ENCODE measurements at places on chromosomes 12 and 14.

- DNase-seq = no peak
Observed at GRCh38 chr12:32030151-32030550, 70.9 kb downstream of the RESF1 start.

DNA sequence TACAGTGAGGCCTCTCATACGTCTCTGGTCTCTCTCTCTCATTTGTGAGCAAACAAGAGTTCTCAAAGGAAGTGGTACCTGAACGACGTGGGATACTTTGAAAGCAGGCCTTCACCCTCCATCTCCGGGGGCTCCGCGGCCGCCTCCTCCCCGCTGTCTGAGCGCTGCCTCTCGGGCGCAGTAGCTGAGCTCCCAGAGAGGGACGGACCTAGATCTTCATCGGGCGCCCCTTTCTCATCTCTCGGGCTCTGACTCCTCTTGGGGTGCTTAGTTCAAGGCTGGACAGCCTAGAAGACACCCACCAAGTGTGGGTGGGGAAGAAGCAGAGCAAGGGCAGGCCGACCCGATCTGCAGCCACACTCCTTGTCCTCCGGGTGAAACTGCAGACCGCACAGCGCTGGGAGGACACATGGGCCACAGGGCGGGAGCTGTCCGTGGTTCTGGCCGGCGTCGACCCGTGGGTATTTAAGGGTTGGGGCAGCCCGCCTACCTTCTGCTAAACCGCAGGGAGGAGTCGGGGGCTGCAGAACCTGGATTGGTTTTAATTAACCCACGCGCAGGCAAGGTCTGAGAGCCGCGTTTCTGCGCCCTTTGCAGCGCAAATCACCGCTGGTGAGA, 92.7 kb downstream of the PAH start:
- no peak for DNase-seq

- no peak for DNase-seq
Observed at GRCh38 chr14:67710209-67710608, 8.5 kb downstream of the RDH12 start.

DNA sequence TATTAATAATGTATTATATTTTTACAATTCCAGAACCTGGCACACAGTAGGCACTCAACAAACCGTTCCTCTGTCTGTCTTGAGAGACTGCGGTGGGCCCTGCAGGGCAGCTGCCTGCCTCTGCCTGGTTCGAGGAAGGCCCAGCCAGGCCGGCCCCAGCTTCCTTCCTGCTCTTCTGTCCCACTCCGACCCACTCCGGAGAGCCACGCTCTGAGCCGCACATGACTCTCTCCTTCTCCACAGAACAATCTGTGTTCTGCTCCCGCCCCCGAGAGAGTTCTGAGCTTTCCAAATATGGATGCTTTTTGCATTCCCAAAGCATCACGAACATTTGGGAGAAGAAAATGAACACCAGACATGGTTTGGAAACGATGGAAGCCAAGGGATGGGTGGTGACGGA, 57.3 kb downstream of the TTC7B start:
- DNase-seq = no peak

- DNase-seq = no peak
Observed at GRCh38 chr12:89884416-89884898, 175.8 kb upstream of the ATP2B1 start.

DNA sequence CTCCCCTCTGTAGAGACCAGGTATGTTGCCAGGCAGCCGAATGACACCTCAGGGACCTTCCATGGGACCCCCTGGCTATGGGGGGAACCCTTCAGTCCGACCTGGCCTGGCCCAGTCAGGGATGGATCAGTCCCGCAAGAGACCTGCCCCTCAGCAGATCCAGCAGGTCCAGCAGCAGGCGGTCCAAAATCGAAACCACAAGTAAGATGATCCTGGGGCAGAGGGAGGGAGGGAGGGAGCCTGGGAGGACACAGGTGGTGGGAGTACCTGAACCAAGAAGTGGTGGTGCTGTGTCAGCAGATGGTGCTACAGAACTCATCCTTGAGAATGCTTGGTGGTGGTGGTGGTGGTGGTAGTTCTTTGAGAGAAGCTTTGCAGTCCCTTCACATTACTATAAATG, 1.0 kb downstream of the SMARCD1 start:
- DNase-seq = no peak

DNA sequence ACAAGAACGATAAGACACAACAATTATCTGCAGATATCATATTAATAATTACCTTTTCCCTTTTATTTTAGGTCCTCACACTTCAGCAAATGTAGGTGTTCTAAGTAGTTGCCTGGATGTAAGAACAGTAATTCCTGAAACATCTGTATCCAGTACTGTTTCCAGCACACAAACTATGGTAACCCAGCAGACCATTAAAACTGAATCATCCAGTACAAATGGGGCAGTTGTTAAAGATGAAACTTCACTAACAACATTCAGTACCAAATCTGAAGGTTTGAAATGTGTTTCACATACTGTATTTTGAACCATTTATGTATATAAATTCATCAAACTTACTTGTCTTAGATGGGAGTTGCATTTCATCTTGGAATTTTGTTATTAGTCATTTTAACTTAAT, 31.0 kb downstream of the HCFC2 start:
- DNase-seq = no peak

- DNase-seq = no peak
Observed at GRCh38 chr14:96408608-96409007, 16.7 kb downstream of the AK7 start.

DNA sequence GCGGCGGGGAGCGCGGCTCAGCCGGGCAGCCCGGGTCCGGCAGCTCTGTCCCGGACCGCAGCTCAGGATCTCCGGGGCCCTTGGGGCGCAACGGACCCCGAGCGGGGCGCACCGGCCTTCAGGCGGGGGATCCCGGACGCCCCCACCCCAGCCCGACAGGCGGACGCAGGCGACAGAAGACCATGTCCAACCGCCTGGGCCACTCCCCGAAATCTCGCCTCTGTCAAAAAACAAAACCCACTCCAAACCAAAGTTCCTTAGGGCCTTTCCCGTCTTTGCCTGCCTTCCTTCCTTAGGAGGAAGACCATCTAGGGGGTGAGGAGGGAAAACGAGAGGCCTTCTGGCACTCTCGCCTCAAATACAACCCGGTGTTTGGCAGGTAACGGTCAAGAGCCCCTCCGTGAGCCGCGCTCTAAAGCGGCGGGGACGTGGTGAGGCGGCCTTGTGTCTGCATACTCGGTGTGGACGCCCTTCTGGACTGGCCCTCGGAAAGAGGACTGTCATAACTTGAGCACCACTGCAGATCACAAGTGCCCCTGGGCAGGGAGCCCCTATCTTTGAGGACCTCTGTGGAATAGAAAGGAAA, 604 bp downstream of the HCFC2 start:
- no peak for DNase-seq

GRCh38 chr12:95412482-95413311, 61.3 kb upstream of the METAP2 start:
- no peak for DNase-seq

DNA sequence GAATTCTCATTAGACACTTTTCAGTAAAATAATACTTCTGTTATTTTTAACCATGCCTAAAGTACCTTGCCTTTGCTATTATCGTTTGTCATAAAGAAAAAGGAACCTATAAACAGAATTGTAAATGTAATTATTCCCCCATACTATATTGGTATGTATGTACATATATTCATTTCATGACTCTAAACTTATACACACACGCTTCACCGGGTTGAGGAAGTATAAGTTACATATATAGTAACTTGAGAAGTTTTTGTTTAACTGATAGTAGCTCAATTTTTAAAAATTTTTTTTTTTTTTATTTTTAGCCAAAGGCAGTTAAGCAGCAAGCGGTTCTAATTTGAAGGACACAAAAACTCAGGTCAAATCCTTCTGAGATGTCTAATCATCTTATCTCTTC, 107.6 kb downstream of the PLEKHG7 start:
- no peak for DNase-seq

GRCh38 chr14:24095271-24096068, 1.4 kb downstream of the PCK2 start:
- peak; percentile 83 for DNase-seq

DNA sequence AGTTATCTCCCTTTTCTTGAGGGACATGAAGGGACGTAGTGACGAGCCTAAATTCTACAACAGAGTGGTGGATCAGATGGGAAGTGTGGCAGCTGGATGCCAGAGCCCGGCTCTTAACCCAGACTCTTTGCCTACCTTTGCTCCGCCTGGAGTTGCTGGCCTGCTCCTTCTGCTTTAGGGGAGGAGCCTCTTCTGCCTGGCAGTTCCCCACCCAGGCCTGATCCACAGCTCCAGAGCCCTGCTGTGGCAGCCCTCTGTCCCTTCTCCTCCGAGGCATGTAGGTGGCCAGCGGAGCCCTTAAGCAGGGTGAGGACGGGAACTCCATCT, 2.3 kb upstream of the PRPH start:
- peak; percentile 65 for DNase-seq

GRCh38 chr12:91155990-91156389, 26.6 kb downstream of the DCN start:
- no peak for DNase-seq

GRCh38 chr14:90039253-90040010, 22.4 kb upstream of the KCNK13 start:
- no peak for DNase-seq

- DNase-seq = no peak
Observed at GRCh38 chr14:71497645-71498086, 434.6 kb upstream of the RGS6 start.

DNA sequence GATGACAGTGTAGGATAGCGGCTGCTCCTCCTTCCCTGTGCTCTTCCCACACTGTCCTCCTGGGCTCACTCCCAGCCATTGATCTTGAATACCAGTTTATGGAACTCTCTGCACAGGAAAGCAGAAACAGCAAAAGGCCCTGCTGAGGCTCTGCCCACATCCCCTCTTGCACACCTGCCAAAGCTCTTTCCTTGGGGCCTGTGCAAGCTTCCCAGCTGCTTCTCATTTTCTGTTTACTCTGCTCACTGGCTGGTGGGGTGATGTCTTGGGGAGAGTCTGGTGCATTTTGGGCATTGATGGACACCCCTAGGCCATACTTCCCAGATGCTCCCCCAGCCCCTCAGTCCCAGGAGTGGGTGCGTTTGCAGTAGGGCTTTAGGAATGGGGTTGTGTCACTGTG, 361.8 kb downstream of the TMEM121 start:
- no peak for DNase-seq

DNA sequence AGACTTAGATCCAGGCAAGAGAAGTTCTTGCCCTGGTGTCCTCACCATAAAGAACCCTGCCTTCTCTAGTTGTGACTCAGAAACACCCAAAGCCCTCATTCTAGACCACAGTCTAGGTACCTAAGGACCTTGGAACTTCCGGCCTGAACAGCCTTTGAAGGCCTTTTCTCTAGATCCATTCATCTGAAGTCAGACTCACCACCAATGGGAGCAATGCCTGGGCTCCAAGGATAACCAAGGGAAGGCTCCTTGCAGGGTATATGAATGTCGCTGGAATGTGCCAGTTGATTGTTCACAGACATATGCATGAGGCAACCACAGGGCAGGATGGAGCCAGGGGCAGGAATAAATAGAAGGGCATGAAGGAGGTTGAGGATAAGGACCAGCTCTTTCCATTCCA, 86.3 kb downstream of the PLCZ1 start:
- no peak for DNase-seq

DNA sequence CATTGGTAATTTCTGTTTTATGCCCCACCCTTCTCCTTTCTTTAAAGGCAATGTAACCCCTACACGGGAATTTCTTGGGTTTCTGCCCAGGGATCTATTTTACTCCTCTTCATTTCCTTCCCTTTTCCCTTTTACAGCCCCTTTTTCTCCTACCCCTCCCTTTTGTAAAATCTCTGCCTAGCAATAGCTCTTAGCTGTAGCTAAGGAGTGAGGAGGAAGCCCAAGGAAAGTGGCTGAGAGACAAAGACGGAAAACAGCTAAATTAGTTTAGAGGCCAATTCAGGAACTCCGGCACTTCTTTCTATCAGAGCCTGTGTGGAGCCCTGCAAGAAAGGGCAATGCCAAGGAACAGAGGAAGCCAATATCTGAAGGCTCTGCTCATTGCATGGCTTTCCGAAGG, 40.3 kb downstream of the SOCS2 start:
- no peak for DNase-seq

DNA sequence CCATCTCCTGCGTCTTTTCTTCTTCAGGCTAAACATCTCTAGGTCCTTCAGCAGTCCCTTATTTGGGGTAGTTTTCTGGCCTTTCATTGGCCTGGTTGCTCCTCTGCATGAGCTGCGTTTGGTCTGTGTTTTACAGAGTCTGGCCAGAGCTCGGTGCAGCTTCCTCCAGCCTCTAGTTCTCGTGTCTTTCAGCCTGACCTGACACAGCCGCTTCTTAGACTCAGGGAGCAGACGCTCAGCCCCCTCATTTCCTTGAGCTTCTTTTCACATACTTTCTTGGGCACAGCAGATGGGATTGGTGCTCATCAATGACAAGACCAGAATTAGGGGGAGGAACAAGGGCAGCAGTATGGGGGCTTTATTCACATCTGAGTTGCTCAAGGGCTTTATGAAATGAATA, 13.6 kb upstream of the GSG1 start:
- no peak for DNase-seq

GRCh38 chr14:32085845-32086383, 8.8 kb downstream of the ARHGAP5 start:
- no peak for DNase-seq

- DNase-seq = no peak
Observed at GRCh38 chr12:106149096-106149784, 10.5 kb upstream of the NUAK1 start.

DNA sequence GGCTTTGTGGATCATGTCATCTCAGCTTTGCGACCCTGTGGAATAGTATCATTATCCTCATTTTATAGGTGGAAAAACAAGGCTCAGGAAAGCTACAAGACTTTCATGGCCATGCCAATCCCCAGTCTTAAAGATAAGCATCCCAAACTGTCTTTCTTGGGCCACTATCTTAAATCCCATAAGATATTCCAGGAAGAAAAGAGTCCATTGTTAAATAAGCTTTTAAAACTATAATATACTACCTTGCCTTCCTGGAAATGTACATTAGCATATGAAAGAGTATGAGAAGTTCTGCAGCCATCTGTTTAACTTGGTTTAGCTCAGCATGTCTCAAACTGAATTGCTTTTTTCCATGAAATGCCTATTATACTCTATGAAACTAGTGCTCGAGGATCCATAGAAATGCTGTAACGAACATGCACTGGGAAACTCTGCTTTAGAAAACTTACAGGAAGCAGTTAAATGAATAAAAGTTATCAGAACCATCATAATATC, 77.1 kb downstream of the B4GALNT3 start:
- no peak for DNase-seq

DNA sequence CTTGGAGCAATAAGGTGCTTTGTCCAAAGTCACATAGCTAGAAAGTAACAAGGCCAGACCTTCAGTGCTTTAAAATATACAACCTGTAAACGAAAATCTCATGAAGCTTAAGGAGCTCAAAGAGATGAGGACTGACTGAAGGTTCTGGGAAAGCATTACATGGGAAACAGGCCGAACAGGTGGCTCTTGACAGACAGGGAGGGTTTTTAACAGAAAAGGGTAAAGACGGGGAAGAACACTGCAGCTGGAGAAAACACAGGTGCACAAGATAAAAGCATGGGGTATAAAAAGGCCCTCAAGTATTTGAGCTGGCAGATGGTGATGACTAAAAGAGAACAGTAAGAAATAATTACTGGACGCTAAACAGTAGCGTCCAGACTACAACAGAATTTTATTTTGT, 257.2 kb downstream of the NELL2 start:
- DNase-seq = no peak

- DNase-seq = no peak
Observed at GRCh38 chr12:94170690-94171594, 22.6 kb downstream of the PLXNC1 start.

- DNase-seq = peak; percentile 87
Observed at GRCh38 chr14:96090441-96091148, 51.4 kb downstream of the C14orf132 start.

- no peak for DNase-seq
Observed at GRCh38 chr14:54818201-54819133, 84.2 kb downstream of the GCH1 start.
